ENCODE measurements at places on chromosomes 11 and 22. TPM values are rescaled to one million over a fixed set of nuclear protein-coding genes. Genes with fewer than 3 reads are reported as not detected.

DNA sequence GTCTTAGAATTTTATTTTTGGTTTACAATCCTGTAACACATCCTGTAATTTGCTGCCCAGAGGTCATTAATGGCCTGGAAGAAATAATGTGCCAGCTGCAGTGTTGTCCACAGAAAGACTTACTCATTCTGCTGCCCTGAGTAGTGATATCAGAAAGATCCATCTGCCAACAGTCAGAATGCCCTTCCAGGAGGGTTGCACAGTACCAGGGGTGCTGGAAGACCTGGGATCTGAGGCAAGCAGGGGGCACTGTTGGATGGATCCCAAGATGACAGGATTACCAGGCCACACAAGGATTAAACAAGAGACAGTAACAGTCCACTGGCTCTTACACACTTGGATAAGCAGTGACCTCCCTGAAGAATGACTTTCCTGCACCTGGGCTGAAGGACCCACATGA lies 93.8 kb upstream of the TOP3B start:
- no peak for DNase-seq

OR5AN1 gene
- not detected for polyA plus RNA-seq

- DNase-seq: no peak
Measured at GRCh38 chr22:45336971-45337431, 27.3 kb downstream of the FAM118A start.

DNA sequence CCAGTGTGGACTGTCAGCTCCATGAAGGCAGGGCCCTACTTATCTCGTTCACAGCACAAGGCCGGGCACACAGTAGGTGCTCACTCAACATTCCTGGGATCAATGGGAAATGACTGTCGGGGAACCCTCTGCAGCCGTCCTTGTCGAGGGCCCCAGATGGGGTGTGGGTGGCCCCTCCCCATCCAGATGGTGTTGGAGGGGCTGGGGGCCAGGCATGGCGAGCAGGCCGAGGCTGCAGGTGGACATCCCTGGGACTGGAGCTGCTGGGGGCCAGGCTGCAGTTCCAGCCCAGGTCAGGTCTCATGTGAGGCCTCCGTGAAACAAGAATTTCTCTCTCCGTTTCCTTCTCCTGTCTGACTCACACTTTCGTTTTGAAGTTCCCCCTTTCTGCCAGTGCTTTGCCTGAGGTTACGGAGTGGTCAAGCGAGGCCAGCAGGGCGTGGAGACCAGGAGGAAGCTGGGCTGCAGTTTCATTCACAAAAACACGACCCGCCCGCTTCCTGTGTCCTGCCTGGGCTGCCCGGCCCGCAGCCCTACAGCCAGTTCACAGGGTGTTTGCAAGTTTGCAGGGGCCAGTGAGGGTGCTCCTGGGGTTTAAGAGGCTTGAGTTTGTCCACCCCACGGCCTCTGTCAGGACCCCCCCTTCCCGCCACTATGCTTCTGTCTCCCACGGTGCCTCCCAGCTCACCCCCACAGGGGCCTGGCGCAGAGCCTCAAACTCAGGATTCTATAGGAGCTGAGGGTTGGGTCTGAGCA lies 4.5 kb downstream of the MYEOV start:
- DNase-seq: no peak

- no peak for DNase-seq
Measured at GRCh38 chr22:30875481-30876215, 92.9 kb downstream of the MORC2 start.

H19 gene
- 8,071 TPM for polyA plus RNA-seq

GRCh38 chr11:48011798-48012391 lies 31.5 kb downstream of the PTPRJ start:
- no peak for DNase-seq

NCR3LG1 gene
- 1.2 TPM for polyA plus RNA-seq

- DNase-seq: no peak
Measured at GRCh38 chr11:125603207-125603606, 10.6 kb downstream of the STT3A start.

DNA sequence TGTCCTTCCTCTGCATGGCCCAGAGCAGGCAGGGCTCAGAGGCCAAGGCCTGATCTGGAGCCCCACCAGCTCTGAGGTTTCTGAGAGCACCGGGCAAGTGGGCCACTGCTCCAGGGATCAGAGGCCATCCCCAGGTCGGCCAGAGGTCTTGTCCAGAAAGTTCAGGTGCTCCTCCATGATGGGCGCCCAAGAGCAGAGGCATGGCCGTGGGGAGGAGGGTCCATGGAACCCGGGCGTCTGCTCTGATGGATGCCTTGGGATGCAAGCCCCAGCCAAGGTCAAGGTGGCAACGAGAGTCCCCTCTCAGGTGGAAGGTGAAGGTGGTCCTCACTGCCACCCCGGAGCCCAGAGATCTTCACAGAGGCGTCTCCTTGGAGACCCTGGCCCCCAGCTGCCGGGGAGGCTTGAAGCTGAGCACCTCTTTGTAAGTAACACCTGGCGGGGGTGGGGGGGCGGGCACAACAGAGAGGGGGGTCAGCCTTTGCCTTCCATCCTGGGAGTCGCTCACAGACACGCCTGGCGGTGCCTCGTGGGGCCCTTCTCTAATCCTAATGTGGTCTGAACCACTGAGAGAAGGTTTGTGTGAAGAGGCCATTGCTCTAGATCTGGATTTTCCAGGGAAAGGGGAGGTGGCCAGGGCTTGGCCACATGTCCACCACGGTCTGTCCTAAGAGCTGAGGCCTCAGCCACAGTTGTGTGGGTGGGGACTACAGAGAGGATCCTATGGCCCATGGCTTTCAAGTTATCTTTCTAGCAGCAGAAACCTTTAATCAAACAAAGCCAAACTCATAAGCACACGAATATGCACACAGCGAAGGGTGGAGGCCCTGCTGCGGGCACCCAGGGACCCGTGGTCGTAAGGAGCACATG lies 2.2 kb upstream of the HDAC10 start:
- DNase-seq: no peak

- DNase-seq: no peak
Measured at GRCh38 chr11:47607380-47607779, 13.2 kb upstream of the C1QTNF4 start.

Data from left renal pelvis (tissue), 4 donors.